Activated naive CD8-positive, alpha-beta T cell treated with anti-CD3 and anti-CD28 coated beads, Interleukin-2, amount 50 U/mL, for 16 hours (primary cell): ENCODE measurements at places on chromosomes 1 and 21.

DNA sequence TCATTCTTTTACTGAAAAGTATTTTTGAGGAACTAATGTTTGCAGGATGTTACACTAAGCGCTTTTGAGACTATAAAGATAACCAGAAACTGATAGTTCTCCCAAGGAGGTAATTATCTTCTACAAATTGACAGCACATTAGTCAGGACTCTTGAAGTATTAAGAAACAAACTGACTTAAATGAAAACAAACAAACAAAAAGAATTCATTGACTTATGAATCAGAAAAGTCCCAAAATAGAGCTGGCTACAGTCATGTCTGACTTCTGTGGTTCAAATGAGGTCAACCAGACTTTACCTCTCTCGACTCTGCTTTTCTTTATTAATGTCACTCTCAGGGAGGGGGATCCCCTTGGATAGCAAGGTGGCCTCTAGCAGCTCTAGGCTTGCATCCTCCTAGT is 296.8 kb downstream of the TPR start:
- no peak for DNase-seq

GRCh38 chr1:162765788-162766187 is 24.7 kb upstream of the HSD17B7 start:
- DNase-seq = no peak

DNA sequence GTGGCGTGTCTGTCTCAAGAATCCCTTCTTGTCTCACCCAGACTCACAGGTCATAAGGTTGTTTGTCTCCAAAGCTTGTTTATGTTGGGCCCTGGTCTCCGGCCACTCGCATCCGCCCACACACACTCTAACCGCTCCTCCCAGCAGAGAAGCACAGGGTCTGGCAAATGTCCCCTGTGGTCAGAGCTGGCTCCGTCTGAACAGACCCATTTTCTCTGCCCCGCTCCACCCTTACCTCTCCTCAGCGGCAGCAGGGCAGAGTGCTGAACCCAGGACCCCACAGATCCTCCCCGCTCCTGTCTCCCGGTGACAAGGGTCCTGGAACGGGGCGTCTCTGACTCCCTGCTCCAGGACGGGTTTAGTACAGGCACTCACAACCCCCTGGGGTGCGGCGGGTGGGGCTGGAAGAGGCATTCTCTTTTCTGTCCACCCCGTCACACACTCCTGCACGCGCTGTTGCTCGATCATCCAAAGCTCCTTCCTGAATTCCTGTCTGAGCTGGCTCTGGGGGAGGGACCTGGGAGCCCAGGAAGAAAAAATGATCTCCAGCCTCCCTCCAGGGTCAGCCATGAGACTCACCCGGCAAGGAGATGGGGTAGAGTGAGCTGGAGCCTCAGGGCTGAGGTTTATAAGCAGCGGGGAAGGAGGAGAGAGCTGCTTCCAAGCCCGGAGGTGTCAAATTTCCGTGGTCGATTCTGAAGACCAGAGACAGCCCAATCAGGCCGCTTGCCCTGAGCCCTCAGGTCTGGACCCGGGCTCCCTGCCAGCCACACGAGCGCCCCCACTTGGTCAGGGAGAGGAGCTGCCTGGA is at the start of gene S100A13:
Gene S100A13, minus strand, starts transcription at position 602 of the 811 bp plus-strand sequence. CDS start 1,033 bp downstream, outside the sequence.
- no peak for DNase-seq

DNA sequence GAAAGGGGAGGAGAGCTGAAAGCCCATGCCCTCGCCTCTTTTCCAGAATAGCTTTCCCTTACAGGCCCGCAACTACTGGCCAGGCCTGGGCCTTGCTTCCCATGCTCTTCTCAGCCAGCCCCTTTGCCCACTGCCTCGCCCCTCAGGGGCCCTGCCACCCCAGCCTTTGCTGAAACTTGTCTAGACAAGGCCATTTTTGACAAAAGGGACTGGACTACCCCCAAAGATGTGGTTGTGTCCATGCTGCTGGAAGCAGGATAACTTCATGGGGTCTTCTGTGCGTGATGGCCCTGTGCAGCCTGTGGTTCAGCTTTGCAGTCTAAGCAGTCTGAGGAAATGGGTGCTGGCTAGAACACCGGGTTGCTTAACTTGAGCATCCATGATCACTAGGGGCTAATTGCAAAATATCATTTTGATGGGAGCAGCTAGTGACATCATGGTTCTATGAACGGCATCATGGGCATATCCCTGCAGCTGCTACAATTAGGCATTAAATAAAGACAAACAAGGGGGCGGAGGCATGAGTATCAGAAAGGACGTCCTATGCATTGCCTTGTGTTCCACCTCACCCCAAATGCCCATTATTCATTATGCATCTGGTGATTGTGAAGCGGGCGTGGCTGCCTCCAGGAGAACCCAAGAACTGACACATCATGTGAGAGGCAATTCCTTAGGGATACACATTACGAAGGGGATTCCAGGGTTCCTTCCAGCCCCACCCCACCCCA is 36.8 kb downstream of the NTPCR start:
- no peak for DNase-seq

DNA sequence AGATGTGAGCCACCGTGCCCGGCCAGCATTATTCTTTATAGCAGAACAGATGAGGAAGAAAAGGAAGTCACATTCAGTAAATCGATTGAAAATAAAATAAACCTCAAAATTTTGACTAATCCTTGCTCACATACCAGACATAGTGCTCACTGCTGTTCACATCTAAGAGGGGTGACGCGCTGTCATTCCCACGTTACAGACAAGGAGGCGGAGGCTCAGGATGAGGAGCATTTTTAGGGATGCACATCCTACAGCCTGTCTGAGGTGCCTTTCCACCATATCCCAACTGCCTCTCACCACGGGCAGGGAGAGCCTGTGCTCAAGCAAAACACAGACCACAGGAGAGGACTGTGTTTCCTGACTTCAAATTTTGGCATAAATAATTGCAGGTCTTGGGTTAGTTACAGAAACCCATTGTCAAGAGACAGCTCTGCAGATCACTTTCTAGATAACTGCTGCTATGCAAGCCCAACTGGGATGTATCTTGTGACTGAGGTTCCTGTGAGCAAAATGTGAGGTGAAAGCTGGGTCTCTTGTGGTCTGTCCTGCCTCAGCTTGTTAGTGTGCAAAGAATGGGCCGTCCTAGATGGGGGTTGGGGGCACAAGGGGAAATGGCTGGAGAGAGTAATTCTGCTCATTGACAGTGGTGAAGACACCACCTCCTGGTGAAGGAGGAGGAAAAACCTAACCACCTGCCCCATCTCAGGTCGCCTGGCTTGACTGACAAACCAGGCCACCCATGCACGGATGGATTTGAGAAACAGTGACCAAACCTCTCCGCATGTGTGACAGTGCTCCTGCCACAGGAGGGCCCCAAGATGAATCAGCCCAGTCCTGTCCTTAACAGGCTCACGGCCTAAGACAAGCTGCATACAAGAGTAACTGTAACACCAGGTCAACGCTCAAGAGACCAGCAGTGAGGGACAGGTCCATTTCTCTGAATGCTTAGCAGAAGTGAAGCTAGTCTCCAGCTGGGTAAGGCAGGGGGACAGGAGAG is 8.2 kb downstream of the TNN start:
- DNase-seq = no peak

- DNase-seq = no peak
Observed at GRCh38 chr1:12220890-12221289, 8.9 kb upstream of the VPS13D start.

DNA sequence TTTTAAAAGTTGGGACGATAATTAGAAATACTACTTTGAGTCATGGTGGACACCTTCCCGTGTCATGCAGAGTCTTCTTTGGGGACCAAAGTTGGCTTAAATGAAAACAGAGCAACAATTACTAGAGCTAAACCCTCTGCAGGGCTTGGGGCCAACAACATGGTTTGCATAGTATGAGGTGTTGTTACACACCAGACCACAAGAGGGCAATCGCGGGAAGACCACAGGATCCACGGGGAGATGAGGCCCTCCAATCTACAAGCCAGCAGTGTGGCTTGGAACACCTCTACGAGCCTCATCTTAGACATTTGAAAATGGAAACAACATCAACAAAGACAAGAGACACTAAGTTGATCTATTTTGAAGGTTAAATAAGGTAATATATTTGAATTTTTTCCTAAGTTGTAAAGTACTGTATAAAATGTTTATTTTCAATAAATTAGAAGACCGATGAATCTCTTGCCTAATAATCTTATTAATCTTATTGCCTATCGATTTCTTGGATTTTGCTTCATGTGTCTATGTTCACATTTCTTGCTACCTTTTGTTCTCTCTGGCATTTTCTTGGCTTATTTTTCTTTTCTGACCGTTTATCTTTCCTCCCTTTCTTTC is 8.2 kb upstream of the SMCP start:
- DNase-seq = peak; percentile 18

DNA sequence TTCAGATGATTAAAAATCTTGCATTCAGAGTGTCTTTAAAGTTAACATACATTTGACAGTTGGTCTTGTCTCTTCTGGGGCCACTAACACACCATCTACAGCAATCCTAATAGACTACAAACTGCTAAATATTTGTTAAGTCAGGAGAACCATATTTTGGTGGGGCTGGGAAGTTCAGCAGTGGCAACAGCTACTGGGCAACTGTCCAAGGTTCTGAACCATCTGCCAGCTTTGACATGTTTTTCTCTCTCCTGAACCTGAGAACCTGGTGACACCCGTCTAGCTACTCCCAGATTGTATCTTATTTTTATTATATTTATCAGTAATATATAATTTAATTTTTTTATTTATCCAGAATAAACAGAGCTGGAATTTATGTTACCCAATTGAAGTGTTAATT is 199.0 kb upstream of the DPYD start:
- DNase-seq = no peak

DNA sequence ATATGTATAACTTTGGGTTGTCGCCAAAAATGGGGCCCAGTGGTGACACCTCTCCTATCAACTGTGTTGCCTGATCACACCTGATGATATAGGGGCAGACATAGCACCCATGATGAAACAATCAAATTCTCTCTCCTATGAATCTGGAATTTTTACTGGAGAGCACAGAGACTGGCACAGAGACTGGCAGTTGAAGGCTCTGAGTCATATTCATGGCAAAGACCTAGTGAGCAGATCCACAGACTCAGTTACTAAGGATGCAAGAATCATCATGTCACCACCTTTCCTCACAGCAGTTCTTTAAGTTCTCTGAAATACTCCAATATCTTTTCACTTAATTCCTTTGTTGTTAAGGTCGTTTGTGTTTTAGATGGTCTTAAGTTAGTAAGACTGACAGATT is 60.0 kb downstream of the APCS start:
- no peak for DNase-seq

- no peak for DNase-seq
Observed at GRCh38 chr1:228012555-228012954, 5.8 kb downstream of the WNT3A start.

DNA sequence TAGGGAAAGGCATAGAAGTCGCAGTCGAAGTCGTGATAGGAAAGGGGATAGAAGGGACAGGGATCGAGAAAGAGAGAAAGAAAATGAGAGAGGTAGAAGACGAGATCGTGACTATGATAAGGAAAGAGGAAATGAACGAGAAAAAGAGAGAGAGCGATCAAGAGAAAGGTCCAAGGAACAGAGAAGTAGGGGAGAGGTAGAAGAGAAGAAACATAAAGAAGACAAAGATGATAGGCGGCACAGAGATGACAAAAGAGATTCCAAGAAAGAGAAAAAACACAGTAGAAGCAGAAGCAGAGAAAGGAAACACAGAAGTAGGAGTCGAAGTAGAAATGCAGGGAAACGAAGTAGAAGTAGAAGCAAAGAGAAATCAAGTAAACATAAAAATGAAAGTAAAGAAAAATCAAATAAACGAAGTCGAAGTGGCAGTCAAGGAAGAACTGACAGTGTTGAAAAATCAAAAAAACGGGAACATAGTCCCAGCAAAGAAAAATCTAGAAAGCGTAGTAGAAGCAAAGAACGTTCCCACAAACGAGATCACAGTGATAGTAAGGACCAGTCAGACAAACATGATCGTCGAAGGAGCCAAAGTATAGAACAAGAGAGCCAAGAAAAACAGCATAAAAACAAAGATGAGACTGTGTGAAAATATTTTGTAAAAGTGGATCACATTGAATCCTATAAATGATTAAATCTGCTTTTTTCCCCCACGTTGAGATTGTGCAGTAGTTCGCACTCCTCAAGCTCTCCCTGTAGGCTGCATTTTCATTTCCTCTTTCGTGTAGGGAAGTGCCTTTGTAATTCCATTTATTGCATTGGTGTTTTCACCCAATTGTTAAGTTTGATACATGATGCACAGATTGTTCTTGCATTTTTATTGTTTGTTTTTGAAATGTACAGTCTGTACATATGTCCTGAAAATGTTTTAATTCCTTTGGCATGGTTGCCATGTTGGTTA is 7.5 kb downstream of the PRPF38B start:
- no peak for DNase-seq

DNA sequence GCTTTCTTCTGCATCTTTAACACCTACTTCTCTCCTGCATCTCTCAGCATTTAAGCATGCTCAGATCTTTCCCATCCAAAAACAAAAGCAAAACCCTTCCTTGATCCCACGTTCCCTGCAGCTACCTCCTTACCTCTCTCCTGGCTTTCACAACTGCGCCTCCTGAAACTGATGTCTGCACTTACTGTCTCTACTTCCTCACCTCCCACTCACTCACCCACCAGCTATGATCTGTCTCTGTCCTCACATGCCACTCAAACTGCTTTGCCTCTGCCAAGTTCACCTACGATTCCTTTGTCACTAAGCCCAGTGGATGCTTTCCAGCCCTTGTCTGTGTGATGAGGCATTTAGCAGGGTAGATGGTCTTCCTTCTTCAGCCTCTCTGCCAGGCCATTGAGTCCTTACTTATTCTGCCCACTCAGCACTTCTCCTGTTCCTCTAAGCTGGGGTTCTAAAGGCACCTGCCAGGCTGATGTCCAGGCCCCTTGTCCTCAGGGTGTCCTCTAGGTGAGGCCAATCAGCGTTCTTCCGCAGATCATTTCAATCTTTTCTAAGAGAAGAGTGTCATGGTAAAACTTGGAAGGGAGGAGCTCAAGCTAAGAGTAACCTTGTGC is 10.0 kb upstream of the GJB3 start:
- DNase-seq = no peak
